Activated naive CD4-positive, alpha-beta T cell treated with anti-CD3 and anti-CD28 coated beads, Interleukin-2, amount 10 ng/mL, durations not matched to agents 5 hours and 36 hours (primary cell): ENCODE measurements at places on chromosomes 2 and 18. TPM values are rescaled to one million over a fixed set of nuclear protein-coding genes. Genes with fewer than 3 reads are reported as not detected.

Gene LHCGR
- not detected for total RNA-seq

Gene REEP1
- total RNA-seq, result 0.28 TPM

Gene AMER3
- total RNA-seq, result not detected

Gene SEMA4F
- 6.5 TPM for total RNA-seq

Gene WDR12
- 43.1 TPM for total RNA-seq

Gene CHRND
- total RNA-seq, result not detected

Gene SNORC
- total RNA-seq, result 1.7 TPM

Gene INPP5D
- 115 TPM for total RNA-seq

Gene LIPG
- total RNA-seq, result 0.39 TPM

Gene PPP1R1C
- total RNA-seq, result not detected

Gene MYO3B
- total RNA-seq, result not detected

Gene CXCR1
- total RNA-seq, result 0.53 TPM

Gene MTCL1
- total RNA-seq, result 3.0 TPM

Gene CCBE1
- not detected for total RNA-seq

Gene ANKRD53
- not detected for total RNA-seq
